Activated naive CD4-positive, alpha-beta T cell treated with Interleukin-2 at 50 U/mL for 16 hours (primary cell): ENCODE measurements at places on chromosomes 16 and 17.

- no peak for DNase-seq
Observed at GRCh38 chr17:40499551-40500189, 1.8 kb downstream of the TNS4 start.

GRCh38 chr17:63150994-63151464 is 185.0 kb downstream of the TANC2 start:
- no peak for DNase-seq

DNA sequence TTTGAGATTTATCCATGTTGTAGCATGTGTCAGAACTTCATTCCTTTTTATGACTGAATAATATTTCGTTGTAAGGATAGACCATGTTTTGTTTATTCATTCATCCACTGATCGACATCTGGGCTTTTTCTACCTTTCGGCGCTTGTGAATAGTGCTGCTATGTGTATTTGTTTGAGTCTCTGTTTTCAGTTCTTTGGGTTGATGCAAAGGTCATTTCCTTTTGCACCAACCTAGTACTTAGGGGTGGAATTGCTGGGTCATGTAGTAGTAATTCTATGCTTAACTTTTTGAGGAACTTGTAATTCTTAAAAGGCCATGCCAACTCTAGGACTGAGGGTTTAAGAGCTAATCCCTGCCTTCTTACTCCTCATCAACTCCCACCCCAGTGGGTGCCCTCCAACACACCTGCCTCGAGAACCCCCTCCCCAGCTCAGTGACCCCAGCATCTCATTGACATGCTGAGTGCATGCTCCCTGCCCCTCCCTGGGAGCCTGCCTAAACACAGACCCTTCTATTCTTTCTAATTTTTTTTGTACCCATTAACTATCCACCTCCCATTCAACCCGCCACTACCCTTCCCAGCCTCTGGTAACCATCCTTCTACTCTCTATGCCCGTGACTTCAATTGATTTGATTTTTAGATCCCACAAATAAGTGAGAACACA is 51.2 kb downstream of the ABAT start:
- DNase-seq, result no peak

GRCh38 chr17:79936641-79937381 is 97.6 kb upstream of the CBX4 start:
- DNase-seq, result no peak

GRCh38 chr17:49987681-49988441 is 7.2 kb downstream of the DLX3 start:
- DNase-seq, result no peak

GRCh38 chr17:21283482-21284318 is 811 bp upstream of the MAP2K3 start:
- no peak for DNase-seq

GRCh38 chr17:57309479-57309878 is 53.2 kb downstream of the MSI2 start:
- no peak for DNase-seq

GRCh38 chr16:70688246-70688742 is 2.4 kb upstream of the MTSS2 start:
- DNase-seq, result no peak

DNA sequence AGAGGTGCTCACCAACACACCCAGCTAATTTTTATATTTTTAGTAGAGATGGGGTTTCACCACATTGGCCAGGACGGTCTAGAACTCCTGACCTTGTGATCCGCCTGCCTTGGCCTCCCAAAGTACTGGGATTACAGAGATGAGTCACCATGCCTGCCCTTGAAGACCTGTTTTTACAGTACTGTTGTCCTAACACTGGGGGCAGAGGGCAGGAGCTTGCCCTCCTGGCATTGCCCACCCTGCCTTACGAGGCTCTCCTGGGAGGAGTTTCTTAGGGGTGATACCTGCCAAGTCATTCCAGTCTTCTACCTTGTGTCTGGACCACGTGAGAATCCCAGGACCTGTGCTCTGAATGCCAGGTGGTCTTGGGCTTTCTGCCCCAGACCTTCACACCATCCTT is 2.7 kb downstream of the ASPSCR1 start:
- no peak for DNase-seq

DNA sequence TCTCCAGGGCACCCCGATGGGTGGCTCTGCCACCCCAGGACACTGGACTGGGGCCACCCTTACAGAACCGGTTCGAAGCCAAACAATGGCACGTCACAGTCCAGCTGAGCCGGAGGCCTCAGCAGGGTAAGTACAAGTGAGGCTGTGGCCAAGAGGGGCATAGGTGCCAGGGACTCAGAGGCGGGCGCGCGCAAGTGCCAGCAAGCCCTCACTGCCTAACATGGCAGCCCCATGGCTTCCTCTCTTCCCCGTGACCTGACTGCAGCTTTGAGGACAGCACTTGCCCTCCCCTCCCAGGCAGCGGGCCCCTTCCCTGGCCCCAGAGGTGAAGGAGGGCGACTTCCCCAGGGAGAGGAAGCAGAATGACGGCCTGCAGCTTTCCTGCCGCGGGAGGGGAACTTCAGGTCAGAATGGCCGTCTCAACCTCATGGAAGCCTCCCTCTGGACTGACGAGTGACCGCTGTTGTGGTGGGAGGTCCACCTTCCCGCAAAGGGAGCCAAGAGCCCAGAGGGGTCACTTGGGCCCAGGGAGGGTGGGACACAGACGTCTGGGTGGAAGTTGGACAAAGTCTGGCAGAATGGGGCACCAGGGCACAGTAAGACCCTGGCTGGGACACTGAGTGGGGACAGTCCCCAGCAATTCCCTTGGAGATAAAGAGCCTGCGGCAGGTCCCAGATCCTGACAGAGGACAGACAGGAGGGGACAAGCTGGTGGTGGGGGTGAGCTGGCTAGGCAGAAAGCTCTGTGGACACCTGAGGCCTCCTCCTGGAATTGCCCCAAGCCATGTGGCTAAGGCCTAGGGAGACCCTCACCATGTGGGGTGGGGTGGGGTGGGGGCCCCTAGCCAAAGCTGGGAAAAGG is 52.1 kb upstream of the TOB1 start:
- no peak for DNase-seq

GRCh38 chr16:72551649-72552048 is 379.7 kb upstream of the PMFBP1 start:
- no peak for DNase-seq

GRCh38 chr16:66488505-66488904 is 61.4 kb downstream of the BEAN1 start:
- no peak for DNase-seq

DNA sequence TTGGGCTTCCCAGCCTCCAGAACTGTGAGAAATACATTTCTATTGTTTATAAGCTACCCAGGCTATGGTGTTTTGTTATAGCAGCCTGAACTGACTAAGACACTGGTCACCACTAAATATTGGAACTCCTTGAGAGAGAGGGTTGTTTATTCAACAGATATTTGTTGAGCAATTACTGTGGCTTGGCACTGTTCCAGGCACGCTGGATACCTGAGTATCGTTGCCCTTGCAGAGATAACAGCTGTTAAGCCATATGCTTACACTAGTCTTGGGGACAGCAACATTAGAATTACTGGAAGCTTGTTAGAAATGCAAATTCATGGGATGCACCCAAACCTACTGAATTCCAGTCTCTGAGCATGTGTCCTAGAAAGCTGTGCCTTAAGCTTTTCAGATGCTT is 230.7 kb downstream of the HS3ST4 start:
- DNase-seq, result no peak

DNA sequence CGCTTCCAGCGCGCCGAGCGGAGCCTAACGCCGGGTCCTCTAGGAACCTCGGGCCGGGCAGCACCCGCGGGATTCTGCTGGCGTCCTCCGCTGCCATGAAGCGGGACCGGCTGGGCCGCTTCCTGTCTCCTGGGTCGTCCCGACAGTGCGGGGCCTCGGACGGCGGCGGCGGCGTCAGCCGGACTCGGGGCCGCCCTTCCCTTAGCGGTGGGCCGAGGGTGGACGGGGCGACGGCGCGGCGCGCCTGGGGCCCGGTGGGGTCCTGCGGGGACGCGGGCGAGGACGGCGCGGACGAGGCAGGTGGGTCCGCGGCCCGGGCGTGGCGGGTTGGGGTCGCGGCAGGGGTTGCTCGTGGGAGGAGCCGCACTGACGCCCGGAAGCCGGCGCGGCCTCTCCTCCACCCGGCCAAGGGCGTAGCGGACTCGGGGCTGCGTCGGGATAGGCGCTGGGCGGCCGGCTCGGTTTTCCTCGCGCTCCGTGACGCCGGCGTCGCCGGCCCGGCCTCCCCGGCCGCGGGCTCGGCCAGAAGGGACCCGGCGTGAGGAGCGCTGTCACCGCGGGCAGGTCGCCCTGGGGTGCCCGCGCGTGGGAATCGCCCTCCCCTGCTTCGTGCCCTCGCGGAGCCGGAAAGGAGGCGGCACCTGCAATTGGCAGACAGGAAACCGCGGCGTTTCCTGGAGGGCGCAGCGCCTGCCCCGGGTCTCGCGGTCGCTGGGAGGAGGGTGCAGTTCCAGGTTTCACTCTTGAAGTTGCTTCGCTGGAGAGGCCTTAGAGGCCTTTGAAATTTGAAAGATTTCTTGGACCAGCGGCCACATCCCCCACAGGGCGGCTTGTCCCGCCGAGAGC is 432 bp downstream of the ZNF276 start:
- peak; percentile 85 for DNase-seq

- no peak for DNase-seq
Observed at GRCh38 chr17:51224402-51225262, 35.2 kb downstream of the MBTD1 start.

DNA sequence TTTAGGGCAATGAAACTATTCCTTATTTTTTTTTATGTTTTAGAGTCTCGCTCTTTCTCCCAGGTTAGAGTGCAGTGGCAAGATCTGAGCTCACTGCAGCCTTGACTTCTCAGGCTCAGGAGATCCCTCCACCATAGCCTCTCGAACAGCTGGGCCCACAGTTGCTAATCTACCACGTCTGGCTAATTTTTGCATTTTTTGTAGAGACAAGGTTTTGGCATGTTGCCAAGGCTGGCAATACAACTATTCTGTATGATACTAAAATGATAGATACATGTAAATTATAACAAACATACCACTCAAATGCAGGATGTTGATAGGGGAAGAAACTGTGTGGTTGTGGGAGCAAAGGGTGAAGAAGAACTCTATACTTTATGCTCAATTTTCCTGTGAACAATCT is 401.3 kb downstream of the ZFHX3 start:
- DNase-seq, result no peak

DNA sequence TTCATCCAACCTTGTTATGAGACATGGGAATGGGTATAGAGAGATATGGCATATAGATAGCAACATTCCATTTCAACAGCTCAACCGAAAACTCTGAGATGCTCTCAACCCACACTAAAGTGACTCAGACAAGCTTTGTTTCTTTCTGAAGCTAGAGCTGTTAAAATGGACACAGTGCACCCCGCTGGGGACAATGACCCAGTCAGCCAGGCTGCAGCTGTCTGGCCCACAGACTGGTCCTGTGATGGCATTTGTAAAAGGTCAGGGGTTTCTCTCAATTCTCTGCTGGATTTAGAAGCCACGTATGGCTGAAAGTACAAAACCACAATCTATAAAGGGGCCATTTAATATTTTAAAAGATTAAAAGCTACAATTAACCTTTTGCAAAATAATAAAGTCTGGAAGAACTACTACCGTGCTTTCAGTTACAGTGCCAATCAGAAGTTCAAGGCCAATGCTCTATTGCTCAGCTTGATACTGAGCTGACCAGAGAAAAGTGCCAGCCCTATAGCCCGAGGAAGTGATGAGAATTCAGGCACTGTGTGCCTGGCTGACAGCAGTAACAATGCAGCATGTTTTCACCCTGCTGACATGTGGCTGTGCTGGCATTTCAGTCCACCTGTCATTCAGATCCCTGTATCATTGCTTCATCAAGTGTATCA is 60.2 kb downstream of the TEX2 start:
- DNase-seq, result no peak

DNA sequence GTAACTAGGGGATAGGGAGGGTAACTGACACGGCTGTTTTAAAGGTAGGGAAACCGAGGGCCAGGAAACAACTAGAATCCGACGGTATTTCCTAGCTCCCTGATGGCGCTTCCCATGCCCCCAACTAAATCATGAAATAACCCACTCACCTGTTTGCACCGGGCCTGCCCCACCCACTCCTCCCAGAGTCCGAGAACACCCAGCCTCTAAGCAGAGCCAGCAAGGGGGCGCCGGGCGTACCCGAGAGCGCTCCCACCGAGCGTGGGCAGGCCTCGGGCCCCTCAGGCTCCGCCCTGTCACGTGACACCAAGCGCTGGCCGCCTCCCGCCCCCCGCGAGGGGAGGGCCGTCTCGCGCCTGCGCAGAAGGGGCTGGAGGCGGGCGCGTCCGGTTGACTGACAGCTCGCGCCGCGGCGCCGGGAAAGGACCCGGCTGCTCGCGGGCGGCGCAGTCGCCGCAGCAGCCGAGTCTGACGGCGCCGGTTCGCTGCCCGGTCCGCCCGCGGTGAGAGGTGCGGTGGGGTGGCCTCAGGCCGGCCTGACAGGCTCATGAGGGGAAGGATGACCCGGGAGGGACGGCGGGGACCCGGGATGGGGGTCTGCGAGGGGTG is at the start of gene KIAA0513:
Gene KIAA0513 (plus strand): TSS at position 447 of the 609 bp plus-strand sequence. CDS start 39,277 bp downstream, outside the sequence.
- peak; percentile 94 for DNase-seq

- no peak for DNase-seq
Observed at GRCh38 chr16:61323456-61323855, 712.8 kb downstream of the CDH8 start.

- DNase-seq, result no peak
Observed at GRCh38 chr17:183021-183420, 1.6 kb upstream of the DOC2B start.

- no peak for DNase-seq
Observed at GRCh38 chr17:34413443-34414119, 50.5 kb upstream of the CCL1 start.

DNA sequence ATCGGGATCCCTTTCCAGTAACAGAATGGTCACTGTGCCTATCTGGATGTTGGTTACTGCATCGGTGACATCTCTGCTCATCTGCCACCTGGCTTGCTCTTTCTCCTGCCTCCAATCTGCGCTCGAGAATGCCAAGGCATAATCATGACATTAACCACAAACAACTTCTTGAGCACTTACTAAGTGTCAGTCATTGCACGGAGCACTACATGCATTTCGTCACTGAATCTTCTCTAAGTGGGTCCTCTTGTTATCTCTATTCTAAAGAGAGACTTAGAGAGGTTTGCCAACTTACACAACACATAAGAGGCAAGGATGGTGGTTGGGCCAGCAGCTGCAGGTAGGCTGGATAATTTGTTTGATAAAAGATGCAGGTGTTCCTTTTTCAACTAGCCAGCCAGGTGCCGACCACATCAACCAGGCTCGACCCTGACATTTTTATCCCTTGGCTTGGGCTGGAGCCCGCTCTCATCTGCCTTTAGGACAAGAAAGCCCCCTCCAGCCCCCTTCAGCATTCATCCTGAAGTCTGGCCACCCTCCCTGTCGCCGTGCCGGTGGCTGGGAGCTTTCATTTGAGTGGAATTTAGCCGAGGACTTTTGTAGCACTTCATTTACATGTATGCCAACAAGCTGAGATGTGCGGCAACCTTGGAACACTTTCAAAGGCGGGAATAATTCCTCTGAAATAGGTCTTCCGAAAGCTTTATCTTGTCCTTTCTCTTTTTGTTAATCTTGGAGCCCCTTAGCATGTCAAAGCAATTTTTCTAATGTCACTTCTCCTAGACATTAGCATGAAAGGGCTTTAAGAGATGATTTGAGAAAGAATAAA is 89.3 kb upstream of the NKD1 start:
- no peak for DNase-seq
